ENCODE measurements at places on chromosomes 5 and 9.

GRCh38 chr5:105563842-105564241 is 2001.3 kb upstream of the NUDT12 start:
- DNase-seq, result no peak

- DNase-seq, result no peak
Observed at GRCh38 chr5:127650649-127651048, 1.8 kb downstream of the CTXN3 start.

DNA sequence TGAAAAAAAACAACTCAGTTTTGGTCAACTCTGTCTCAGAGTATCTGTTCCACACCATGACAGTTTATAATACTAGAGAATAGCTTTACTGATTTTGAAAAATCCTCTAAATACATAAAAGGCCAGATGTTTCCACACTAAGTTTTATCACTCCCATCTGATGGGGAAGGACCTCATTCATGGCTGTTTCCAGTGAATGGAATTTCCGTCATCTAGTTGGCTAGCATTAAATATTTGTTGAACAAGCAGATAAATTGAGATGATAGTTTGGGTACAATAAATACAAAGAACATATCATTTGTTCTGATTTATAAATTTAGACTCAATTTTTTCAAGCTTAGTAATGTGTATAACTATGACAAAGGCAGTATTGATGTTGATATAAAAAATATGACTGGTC is 408.5 kb downstream of the PTPRD start:
- no peak for DNase-seq

DNA sequence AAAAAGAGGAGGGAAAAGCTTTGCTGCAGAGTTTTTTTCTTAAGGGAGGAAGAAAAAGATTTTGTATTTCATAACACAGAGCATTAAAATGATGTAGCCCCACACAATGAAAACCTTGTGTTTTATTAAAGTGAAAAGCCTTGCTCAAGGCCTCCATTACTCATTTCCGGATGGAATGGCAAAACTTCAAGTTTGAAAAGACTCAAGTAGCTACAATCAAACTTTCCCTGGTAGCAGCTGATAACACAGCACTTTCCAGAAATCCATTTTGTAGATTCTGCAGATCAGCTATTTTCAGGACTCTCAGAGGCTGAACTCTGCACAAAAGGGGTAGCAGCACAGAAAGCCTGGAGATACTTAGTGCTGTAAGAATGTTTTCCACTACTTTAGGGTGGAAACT is 374.8 kb downstream of the NFIB start:
- DNase-seq, result no peak

- DNase-seq, result no peak
Observed at GRCh38 chr5:40906351-40906751, 2.9 kb upstream of the C7 start.

DNA sequence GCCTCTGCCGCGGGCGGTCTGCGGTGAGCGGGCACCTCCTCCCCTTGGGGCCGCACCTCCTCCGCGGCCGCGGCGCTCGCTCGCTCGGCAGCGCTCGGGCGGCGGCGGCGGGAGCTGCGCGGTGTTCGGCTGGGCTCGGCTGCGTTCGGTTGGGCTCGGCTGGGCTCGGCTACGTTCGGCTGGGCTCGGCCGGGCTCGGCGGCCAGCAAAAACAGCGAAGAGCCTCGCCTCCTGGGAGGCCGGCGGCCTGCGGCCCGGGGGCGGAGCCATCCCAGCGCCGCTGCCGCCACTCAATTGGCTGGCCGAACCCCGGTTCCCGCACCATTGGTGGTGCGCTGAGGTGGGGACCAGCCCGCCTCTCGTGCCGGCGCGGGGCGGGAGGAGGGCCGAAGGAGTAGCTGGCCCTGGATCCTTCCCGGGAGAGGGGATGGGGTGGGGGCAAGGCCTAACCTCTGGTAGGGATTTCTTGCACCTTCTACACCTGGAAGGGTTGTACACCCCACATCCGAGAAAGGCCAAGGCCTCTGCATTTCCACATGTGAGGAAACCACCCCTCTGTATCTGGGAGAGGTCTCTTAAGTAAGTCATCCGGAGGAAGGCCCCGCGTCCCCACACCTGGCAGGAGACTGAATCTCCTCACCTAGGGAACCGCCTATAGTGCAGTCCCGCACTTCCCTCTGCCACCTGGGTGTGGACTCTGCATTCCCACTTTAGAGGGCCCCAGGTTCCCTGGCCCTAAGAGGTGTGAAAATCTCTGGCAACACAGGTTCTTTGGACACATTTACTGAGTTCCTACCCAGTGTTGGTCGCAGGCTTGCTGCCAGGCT is at the start of gene ENHO:
ENHO (minus strand) TSS at position 20 of the 827 bp plus-strand sequence. CDS start 1,295 bp downstream, outside the sequence.
- DNase-seq, result peak; percentile 98

- no peak for DNase-seq
Observed at GRCh38 chr5:59548807-59549357, 344.6 kb downstream of the PDE4D start.

GRCh38 chr9:126503333-126504085 is 110.2 kb upstream of the LMX1B start:
- no peak for DNase-seq

- DNase-seq, result no peak
Observed at GRCh38 chr9:130040984-130041647, 1.9 kb downstream of the FNBP1 start.

DNA sequence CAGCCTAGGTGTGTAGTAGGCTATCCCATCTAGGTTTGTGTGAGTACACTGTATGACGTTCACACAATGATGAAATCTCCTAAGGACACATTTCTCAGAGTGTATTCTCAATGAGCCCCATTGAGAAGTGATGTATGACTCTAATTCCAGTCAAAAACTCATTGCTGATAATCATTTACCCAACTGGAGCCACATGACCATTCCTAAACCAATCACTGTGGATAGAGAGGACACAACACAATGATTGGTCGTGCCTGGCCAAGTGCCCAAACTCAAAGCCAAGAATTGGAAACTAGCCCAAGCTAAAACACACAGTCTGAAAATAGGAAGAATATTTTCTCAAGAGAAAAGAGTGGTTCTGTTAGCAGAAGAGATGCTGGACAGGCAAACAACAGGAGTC is 191.2 kb downstream of the ZNF462 start:
- DNase-seq, result no peak

GRCh38 chr5:44568519-44568918 is 179.3 kb upstream of the FGF10 start:
- no peak for DNase-seq

- DNase-seq, result no peak
Observed at GRCh38 chr9:129863059-129863690, 27.9 kb downstream of the USP20 start.

GRCh38 chr9:34723141-34723540 is 13.2 kb upstream of the CCL21 start:
- no peak for DNase-seq

DNA sequence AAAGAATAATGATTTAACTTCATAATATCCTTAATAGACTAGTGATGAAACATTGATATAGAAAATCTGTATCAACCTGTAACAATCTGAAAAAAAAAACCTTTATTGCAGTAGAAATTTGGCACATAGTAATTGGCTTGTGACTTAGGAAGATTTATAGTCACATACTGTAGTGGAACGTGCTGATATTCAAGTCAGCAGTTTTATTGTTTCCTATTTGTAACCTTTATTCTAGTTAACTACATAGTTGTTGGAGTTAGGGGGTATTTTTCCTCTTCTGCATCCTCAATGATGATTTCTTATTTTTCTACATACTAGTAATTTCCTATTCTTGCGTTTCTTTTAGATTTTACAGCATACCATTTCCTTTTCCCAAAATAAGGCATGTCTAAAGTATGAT is 14.5 kb upstream of the LRRC70 start:
- DNase-seq, result no peak

DNA sequence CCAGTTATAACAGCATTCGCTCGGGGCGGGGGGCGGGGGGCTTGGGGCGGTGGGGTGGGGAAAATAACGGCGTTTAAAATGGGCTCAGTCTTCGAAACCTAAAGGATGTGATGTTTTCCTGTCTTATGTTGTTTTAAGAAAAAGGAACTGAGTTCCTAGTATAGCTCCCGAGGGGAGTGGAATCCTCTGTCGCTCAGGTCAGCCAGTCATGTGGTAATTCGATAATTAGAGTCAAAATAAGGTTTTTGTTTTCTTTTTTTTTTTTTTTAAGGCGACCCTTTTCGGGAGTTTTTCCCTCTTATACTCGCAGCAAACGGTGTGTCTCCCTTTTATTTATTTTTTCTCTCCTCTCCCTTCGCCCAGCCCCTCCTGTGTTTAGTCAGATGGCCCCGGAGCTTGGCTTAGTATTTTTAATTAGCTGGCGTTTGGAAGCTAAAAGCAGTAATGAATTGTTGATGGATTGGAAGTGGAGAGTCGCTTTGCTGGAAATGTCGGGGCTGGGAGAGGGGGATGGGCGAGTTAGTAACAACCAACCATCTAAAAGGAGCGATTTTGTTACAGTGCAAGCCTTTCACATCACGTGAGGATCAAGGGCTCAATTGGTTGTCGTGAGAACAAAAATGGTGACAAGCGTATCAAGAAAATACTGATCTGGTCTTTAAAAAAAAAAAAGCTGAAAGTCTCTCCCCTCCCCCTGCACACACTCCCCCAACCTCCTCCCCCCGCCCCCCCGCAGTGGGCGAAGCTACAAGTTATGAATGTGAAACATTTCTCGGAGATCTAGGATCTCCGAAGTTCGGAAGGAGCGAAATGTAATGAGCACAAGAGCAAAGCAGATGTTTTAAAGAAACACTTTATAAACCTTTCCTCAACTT is 714 bp upstream of the ZNF608 start:
- no peak for DNase-seq

DNA sequence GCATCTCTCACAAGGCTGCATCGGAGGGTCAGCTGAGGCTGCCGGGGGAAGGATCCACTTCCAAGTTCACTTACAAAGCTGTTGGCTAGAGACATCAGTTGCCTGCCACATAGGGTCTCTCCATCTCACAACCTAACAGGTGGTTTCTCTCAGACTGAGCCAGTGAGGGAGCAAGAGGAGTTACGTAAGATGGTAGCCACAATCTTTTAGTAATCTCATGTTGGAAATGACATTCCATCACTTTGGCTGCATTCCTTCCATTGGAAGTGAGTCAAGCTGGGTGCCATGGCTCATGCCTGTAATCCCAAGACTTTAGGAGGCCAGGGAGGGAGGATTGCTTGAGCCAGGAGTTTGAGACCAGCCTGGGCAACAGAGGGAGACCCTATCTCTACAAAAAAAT is 7.4 kb upstream of the GRK6 start:
- DNase-seq, result no peak

DNA sequence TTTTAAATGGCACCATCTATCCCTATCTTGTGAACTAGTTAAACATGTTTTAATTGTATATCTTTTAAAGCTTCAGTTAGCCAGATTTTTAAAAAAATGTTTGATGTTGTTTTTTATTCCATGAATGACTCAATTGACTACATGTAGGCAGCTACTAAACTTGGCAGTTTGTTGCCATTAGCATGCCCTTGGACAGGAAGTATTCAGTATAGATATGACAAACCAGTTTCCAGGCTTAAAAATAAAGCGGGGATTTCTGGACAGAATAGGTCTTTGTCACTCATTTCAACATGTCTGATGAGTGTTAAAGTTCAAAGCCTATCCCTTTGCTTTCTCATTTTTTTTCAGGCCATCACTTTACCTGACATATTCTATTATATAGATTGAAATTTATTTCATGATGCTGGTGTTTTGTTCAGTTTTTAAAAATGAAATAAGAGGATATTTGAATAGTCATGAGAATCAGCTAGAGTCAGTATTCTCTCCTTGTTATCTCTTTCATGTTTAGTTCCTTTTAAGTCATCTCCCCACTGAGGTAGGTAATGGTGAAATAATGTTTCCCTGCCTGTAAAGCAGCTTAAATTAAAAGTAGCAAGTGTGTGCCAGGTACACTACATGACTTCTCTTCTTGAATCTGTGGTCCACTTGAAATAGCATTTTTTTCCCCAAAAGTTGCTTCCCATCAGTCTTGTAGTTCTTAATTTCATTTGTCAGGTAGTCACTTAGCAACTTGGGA is 11.9 kb downstream of the TNFAIP8 start:
- no peak for DNase-seq

GRCh38 chr5:42026446-42026845 is 101.4 kb downstream of the FBXO4 start:
- no peak for DNase-seq

DNA sequence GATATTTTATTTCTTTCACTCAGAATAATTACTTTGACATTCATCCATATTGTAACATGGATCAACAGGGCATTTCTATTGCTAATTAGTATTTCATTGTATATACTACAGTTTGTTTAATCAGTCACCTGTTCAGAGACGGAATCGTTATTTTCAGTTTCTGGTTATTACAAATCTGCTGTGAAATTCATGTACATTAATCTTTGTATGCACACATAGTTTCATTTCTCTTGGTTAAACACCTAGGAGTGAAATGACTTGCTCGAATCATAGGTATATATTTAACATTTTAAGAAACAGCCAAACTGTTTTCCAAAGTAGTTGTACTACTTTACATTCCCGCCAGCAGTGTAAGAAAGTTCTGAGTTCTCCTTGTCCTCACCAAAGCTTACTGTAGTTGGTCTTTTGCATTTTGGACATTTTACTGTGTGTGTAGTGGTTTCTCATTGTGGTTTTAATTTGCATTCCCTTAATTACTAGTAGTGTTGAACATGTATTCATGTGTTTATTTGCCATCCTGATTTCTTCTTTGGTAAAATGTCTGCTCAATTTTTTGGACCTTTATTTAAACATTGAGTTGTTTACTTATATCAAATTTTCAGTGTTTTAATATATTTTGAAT is 198.2 kb downstream of the SAXO1 start:
- DNase-seq, result no peak

DNA sequence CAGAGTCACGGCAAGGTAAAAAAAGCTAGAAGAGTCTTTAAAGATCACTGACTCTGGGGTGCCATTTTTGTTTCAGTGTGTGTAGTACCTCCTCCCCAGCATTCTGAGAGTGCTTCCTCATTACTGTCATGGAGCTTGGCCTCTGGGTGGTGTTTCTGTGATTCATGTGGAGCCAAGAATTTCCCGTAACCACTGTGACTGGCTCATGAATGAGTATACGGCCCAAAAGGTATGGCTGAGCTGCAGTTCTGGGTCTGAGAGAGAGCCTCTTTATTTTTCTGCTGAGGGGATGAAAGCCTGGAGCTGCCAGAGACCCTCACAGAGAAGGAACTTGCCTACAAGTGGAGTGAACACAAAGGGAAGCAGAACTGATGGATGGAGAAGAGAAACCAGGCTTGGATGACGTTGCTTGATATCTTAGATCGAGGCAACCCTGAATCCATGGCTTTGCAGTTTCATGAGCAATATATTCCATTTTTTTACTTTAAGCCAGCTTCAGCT is 85.6 kb downstream of the PTTG1 start:
- no peak for DNase-seq

DNA sequence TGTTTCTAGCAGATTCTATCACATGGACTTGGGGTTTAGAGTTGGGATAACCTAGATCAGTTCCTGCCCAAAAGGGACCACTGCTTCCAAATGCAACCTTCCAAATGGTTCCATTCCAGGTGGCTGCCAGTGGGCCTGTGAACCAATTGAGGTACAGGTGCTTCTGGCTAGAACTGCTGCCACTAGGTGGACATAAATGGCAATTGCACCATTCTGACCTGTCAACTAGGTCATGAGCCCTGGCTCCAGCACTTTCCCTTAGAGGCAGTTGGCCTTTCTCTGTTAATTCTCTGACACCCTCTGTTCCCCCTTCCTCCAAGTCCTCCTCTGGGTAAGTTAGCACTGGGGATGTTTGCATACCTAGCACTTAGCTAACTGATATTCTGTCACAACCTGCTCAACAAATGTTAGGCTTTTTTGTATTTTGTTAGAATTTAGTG is 16.6 kb upstream of the HEMGN start:
- DNase-seq, result peak; percentile 39

GRCh38 chr5:112604732-112605630 is 132.7 kb upstream of the APC start:
- DNase-seq, result no peak

GRCh38 chr5:91875196-91875779 is 492.2 kb upstream of the ARRDC3 start:
- no peak for DNase-seq

GRCh38 chr5:51487952-51488351 is 104.7 kb downstream of the ISL1 start:
- DNase-seq, result no peak

Measured in 8988T (cell line).